Neural crest cell (in vitro differentiated cells): ENCODE measurements at places on chromosomes 7 and 10. TPM values are rescaled to one million over a fixed set of nuclear protein-coding genes. Genes with fewer than 3 reads are reported as not detected.

- no peaks in the 10 kb centered on the region for H3K36me3 ChIP-seq
- no peak overlapping the region for H3K27ac ChIP-seq
- H3K27me3 ChIP-seq, result no peaks in the 10 kb centered on the region
- no peak overlapping the region for H3K4me3 ChIP-seq
- H3K4me1 ChIP-seq, result peaks cover 21% of the 10 kb centered on the region
Observed at GRCh38 chr7:112108981-112109380, 97.2 kb downstream of the DOCK4 start.

BTBD16 gene
- total RNA-seq, result not detected in 2 replicates

- peaks cover 11% of the 10 kb centered on the region for H3K4me1 ChIP-seq
Observed at GRCh38 chr10:133327651-133328357, 8.9 kb downstream of the CALY start.

CPA4 gene
- 0.41 and 0.72 TPM in 2 replicates for total RNA-seq

DNAH11 gene
- 0.63 and 0.84 TPM in 2 replicates for total RNA-seq

BCL7B gene
- total RNA-seq, result 49.9 and 51.6 TPM in 2 replicates

DNA sequence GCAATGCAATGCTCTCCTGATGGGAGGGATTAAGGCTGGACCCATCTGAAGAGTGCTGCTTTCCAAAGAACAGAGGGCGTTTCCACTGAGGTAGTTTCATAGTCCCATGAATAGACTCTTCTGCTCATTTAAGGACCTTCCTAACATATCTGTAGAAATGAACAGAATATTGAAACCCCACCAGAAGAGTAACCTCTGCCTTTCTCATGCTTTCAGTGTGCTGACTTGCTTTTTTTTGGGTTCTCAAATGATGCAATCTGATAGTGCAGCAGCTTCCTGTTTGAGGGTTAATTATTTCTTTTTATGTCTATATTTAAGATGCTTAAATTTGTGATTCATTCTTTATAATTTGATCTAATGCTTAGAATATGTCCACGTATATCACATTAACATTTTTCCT lies 82.2 kb downstream of the GATA3 start:
- peaks cover 4% of the 10 kb centered on the region for H3K27me3 ChIP-seq
- no peaks in the 10 kb centered on the region for H3K36me3 ChIP-seq
- H3K4me1 ChIP-seq, result no peaks in the 10 kb centered on the region
- H3K27ac ChIP-seq, result no peak overlapping the region
- no peak overlapping the region for H3K4me3 ChIP-seq
